Peyer's patch (tissue), 4 donors: ENCODE measurements at places on chromosomes 3 and 15. TPM values are rescaled to one million over a fixed set of nuclear protein-coding genes. Genes with fewer than 3 reads are reported as not detected.

- no peaks in the 10 kb centered on the region for H3K36me3 ChIP-seq
- no peak overlapping the region for H3K4me3 ChIP-seq
- H3K27me3 ChIP-seq: no peaks in the 10 kb centered on the region
- DNase-seq: no peak
Measured at GRCh38 chr15:101614001-101614585, 38.1 kb downstream of the TM2D3 start.

DNA sequence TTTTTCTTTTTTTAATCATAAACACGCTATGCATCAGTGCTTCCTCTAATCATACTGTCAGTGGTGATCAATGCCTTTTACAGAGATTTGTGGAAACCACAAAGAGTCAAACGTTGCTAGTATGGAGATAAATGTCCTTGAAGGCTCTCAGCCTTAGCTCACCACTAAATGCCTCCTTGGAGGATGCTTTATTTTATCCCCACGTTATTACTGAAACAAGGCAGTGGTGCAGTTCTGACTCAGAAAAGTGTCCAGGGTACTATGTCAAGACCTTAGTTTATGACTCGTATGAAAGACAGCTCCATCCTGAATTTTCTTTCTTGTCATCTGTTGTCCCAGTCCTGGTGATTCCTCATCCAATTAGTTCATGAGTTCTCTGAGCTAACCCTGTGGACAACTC is 1146.7 kb downstream of the IGSF11 start:
- no peaks in the 10 kb centered on the region for H3K27me3 ChIP-seq
- no peaks in the 10 kb centered on the region for H3K36me3 ChIP-seq
- no peak for DNase-seq
- H3K4me3 ChIP-seq: no peak overlapping the region
- H3K4me1 ChIP-seq: no peaks in the 10 kb centered on the region

- no peak overlapping the region for H3K27ac ChIP-seq
- no peak overlapping the region for H3K4me3 ChIP-seq
- H3K4me1 ChIP-seq: peaks cover 14% of the 10 kb centered on the region
- H3K27me3 ChIP-seq: no peaks in the 10 kb centered on the region
Measured at GRCh38 chr3:50150863-50151686, 4.0 kb upstream of the SEMA3F start.

- no peak overlapping the region for H3K27ac ChIP-seq
- H3K4me3 ChIP-seq: no peak overlapping the region
- DNase-seq: no peak
- no peaks in the 10 kb centered on the region for H3K27me3 ChIP-seq
Measured at GRCh38 chr15:68781766-68782588, 38.7 kb downstream of the ANP32A start.

DNA sequence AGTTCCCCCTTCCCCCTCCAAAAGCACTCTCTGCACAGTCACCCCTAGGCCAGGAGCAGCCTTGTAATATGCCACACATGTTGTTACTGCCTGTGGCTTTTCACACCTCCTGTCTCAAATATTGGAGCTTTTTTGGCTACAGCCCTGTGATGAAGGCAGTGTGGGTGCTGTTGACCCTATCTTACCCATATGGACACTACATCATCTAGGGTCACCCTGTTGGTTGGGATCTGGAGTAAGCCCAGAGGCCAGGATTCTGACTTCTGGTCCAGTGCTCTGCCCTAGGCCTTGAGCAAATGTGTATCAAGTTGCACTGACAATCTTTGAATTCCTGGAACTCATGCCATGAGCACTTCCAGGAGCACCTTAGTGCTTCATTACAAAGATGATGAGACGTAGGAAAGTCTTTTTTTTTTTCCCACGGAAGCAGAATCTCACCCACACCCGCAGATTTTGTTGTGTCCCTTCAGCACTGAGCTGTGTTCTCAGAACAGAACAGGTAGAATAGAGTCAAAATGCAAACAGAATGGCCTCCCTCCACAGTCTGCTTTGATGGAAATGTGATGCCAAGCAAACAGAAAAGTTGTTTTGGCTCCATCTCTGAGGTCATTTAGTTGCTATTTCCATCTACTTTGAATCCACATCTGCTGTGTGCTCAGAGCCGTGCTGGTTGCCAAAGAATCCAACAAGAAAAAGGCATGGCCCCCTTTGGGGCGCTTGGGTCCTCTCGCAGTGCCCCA is 49.6 kb downstream of the SMAD3 start:
- H3K27ac ChIP-seq: peak overlapping the region; percentile 39
- DNase-seq: peak; percentile 5
- no peaks in the 10 kb centered on the region for H3K36me3 ChIP-seq
- H3K27me3 ChIP-seq: no peaks in the 10 kb centered on the region
- peaks cover 15% of the 10 kb centered on the region for H3K4me1 ChIP-seq

GRCh38 chr3:64958199-64958843 is 270.5 kb upstream of the ADAMTS9 start:
- no peak for DNase-seq
- no peaks in the 10 kb centered on the region for H3K36me3 ChIP-seq
- no peak overlapping the region for H3K4me3 ChIP-seq

DNA sequence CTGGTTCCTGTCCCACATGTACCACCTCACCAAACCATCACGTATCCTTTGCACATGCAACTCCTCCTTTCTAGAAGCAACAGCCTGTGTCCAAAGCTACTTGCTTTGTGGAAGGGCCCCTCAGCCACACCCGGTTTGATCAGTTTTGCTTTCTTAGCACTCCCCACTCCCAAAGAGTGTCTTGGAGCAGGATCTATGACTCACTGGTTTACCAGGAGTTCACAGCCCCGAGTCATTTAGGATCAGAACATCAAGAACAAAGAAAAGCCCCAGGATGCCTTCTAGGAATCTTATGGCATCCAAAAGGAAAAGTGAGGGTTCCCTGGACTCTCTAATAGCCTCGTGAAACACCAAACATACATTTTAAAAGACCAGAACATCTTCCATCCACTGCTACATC is 50.7 kb upstream of the IGF1R start:
- DNase-seq: no peak
- H3K4me1 ChIP-seq: no peaks in the 10 kb centered on the region
- H3K4me3 ChIP-seq: no peak overlapping the region
- no peak overlapping the region for H3K27ac ChIP-seq
- no peaks in the 10 kb centered on the region for H3K36me3 ChIP-seq

DNA sequence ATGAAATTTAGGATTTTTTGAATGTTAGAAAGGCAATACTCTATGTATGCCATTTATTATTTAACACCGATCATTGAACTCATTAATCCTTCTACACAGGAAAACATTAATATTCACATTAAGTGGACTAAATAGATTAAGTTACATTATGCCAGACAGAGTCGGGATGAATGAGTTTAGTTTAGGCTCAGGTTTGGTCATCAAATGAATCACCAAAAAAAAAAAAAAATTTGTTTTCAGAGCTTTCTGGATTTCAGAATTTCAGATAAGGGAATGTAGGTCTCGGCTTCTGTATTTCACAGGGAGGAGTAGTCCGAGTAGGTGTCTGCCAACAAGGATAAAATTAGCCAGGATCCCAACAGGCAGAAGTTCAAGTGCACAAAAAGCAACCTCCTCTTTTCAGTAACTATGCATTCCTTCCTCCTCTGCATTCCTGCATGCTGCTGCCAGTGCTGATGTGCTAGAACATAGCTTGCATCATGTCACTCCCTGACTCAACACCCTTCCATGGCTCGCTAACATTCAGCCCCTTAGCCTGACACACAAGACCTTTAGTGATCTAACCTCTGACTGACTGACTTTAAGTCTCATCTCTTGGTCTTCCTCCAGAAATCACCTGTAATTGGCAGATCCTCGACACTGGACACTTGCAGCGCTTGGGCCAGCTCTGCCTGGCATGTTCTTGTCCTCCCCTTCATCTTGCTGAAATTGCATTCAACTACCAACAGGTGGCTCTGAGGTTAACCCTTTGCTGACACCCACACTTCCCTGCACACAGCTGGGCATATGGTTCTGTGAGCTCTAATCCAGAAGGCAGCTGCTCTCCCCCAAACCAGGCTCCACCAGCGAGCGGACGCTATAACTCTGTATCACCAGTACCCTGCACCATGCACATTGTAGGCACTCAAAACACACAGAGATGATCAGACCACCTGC is 145.4 kb upstream of the PROK2 start:
- H3K36me3 ChIP-seq: no peaks in the 10 kb centered on the region
- no peak overlapping the region for H3K4me3 ChIP-seq
- no peaks in the 10 kb centered on the region for H3K27me3 ChIP-seq
- H3K4me1 ChIP-seq: no peaks in the 10 kb centered on the region

GRCh38 chr3:156518726-156519125 is 36.2 kb downstream of the SSR3 start:
- H3K4me1 ChIP-seq: no peaks in the 10 kb centered on the region
- H3K27ac ChIP-seq: no peak overlapping the region
- H3K4me3 ChIP-seq: no peak overlapping the region

- no peak for DNase-seq
- no peak overlapping the region for H3K4me3 ChIP-seq
- no peaks in the 10 kb centered on the region for H3K27me3 ChIP-seq
- H3K4me1 ChIP-seq: no peaks in the 10 kb centered on the region
Measured at GRCh38 chr3:34323517-34323916, 525.1 kb downstream of the PDCD6IP start.

DNA sequence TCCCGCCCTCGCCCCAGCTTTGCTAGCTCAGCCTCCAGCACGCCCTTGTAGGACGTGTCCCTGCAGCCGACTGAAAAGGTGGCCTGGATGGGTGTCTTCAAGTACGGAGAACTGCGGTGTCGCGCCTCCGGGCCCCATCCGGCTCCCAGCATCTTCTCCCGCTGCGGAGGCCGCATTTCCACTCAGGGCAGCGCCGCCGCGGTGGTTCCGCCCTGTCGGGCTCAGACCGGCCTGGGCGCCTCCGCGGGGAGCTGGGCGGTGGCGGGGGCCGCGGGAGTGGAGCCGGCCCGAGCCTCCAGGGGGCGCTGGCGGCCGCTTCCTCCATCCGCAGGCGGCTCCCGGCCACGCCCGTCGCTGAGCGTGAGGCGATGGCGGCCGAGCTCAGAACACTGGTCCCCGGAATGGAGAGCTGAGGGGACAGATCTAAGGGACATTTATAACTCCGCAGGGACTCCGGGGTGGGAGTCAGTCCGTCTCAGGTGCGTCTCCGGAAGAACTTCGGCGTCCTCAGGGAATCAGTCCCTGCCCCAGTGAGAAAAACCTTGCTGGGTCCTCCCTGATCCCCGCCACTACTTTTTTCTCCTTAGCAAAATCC is 13.6 kb upstream of the SMCO1 start:
- peak overlapping the region; percentile 37 for H3K4me3 ChIP-seq
- peak overlapping the region; percentile 45 for H3K27ac ChIP-seq
- H3K4me1 ChIP-seq: no peaks in the 10 kb centered on the region
- H3K27me3 ChIP-seq: no peaks in the 10 kb centered on the region

GRCh38 chr3:194134231-194134756 is 1.7 kb upstream of the HES1 start:
- peak overlapping the region; percentile 63 for H3K4me3 ChIP-seq
- H3K4me1 ChIP-seq: peaks cover 14% of the 10 kb centered on the region
- no peaks in the 10 kb centered on the region for H3K36me3 ChIP-seq
- H3K27ac ChIP-seq: peak overlapping the region; percentile 83
- DNase-seq: no peak
- H3K27me3 ChIP-seq: no peaks in the 10 kb centered on the region

DNA sequence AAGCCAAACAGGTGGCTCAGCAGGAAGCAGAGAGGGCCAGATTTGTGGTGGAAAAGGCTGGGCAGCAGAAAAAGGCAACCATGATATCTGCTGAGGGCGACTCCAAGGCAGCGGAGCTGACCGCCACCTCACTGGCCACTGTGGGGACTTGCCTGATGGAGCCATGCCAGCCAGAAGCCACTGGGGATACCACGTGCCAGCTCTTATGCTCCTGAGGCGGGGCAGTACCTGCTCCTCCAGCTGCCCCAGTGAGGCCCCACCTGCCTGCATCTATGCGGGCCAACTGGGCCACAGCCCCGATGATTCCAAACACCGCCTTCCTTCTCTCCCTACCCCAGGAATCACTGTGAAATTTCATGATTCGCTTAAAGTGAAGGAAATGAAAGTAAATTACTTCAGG is 22.9 kb upstream of the ARIH1 start:
- H3K36me3 ChIP-seq: no peaks in the 10 kb centered on the region
- no peak overlapping the region for H3K27ac ChIP-seq
- H3K4me3 ChIP-seq: no peak overlapping the region
- DNase-seq: no peak
- H3K4me1 ChIP-seq: no peaks in the 10 kb centered on the region
- no peaks in the 10 kb centered on the region for H3K27me3 ChIP-seq

DNA sequence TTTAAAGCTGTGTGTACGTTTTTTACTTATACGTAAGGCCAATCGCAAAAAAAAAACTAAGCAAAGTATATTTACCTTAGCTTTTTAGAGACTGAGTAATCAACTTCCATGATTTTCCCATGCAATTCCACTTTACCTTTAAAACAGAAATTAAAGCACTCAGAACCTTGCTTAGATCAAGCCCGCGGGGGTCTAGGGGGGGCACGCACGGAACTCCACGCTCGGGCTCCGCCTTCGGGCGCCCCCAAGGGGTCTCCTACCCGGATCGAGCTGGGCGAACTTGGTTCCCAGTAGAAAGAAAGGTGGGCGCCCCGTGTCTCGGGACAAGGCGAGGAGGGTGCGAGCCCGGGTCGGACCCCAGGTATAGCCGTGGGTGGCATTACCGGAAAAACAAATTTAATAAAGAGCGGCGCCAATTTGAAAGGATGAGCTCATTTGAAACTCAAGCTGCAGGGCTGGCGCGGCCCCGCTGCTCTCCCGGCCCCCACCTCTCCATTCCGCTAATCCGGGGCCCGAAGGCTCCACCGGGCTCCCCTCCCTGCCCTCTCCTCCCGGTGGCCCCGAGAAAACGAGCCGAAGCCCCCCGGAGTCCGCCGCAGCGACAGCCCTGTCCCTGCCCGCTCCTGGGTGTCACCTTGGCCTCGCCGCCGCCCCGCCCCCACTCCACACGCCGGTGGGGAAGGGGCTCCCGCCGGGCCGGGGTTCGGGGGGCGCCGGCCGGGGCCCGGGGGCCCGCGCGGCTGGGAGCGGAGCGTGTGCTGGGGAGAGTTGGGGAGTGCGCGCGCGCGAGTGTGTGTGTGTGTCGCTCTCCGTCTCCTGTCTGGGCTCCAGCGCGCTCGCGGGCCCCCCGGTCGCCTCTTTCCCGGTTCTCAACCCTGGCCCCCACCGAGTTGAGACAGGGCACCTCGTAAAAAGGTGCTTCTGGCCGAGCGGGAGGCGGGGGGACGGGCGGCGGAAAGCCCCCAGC is 1.5 kb downstream of the IGF2BP2 start:
- H3K4me1 ChIP-seq: peaks cover 10% of the 10 kb centered on the region
- peak overlapping the region; percentile 92 for H3K4me3 ChIP-seq
- no peaks in the 10 kb centered on the region for H3K27me3 ChIP-seq
- peak; percentile 70 for DNase-seq

- no peak for DNase-seq
- no peaks in the 10 kb centered on the region for H3K36me3 ChIP-seq
- H3K4me3 ChIP-seq: no peak overlapping the region
- no peaks in the 10 kb centered on the region for H3K4me1 ChIP-seq
- H3K27ac ChIP-seq: no peak overlapping the region
Measured at GRCh38 chr3:155368786-155369185, 75.3 kb upstream of the STRIT1 start.

Gene TYRO3
- 16.2 TPM for total RNA-seq

Gene SLC24A5
- not detected for total RNA-seq

Gene STARD9
- total RNA-seq: 4.2 TPM

Gene STRA6
- not detected for total RNA-seq

Gene TNFSF10
- total RNA-seq: 131 TPM

Gene VPS8
- 56.2 TPM for total RNA-seq

Gene RTP3
- total RNA-seq: not detected
